ENCODE measurements at places on chromosomes 6 and 20.

- no peak for DNase-seq
Observed at GRCh38 chr6:45741437-45742171, 274.1 kb downstream of the CLIC5 start.

GRCh38 chr6:15263780-15264374 lies 18.0 kb downstream of the JARID2 start:
- no peak for DNase-seq

DNA sequence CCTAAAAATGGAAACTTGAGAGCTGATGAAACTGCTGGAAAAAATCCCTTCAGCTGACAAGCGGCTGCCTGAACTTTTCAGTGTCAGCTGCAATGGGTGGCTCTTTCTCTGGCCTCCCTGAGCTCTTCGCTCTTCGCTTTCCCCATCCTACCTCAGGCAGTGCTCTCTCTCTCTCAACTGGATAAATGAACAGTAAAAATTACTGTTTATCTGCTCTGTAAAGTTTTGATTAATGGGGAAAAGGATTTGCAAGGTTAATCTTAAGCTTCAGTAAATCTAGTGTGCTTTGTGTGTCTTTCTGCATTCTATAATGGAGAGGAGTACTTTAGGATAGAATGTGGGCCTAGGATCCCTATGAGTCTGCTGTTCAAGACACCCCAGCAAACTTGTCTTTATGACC lies 35.1 kb downstream of the TMEM14A start:
- DNase-seq: no peak

DNA sequence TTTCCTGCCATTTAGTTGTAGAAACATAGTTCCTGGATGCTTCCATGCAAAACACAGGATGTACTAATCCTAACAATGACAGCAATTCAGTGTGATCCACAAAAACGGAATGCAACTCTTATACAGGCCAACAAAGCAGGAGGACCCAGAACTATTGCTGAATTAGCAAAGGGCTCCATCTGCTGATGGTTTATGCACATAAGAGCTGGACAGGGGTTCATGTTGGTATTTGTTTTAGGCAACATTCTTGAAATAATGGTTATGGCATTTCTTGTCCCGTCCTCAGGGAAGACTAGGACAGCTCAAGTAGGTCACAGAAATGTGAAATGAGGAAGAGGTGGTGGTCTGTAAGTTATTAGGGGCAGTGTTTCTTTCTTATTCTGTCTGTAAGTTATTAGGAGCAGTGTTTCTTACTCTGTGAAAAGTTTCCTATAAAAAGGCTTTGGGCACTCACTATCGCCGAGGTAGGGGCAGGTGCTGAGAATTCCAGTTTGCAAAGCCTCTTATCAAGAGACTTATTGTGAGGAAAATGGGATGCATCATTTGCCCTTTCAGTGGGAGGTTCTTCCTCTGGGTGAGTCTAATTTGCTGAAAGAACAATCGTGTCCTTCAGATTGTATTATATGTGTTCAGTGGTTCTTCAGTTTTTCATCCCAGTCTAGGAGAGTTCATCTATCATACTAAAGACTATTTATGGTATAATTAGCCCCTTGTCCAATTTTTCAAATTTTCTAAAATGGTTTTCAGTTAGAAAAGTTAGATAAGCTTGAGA lies 171.1 kb downstream of the MCHR2 start:
- peak; percentile 12 for DNase-seq

DNA sequence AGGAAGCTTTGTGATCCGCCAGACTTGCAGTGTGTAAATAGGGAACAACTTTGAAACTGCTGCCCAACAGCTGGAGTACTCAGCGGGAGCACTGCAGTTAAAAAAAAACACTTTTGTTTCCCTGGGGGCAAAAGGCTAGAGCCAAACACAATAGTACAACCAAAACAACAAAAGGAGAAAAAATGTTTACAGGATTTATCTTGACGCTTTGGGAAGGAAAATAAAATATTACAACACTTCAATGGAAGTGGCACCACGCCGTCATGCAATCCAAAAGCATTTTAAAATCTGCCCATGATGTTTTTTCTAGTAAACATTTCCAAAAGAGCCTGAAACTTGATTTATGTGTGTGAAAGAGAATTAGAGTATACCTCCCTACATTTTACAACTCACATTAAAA lies 26.0 kb downstream of the PTPRK start:
- peak; percentile 69 for DNase-seq

- DNase-seq: peak; percentile 85
Observed at GRCh38 chr6:134379076-134379475, 61.2 kb upstream of the SGK1 start.

GRCh38 chr6:14476793-14477531 lies 359.4 kb downstream of the CD83 start:
- no peak for DNase-seq

DNA sequence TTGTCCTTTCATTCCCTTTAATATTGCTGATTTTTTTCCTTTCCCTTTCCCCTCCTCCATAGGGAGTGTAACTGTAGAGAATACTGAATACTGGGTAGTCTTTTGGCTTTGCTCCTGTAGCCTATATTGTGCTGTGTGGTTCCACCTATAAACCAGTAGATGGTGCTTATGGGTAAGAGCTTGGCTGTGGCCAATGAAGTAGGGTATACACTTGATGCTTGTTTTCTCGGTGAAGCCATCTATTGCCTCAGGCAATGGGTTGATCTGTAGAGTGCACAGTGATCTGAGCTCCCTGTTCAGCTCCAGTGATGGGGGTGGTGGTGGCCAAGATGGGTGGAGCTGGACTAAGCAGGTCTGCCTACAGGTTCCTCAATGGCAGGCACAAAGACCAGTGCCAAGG lies 203.3 kb upstream of the IMPG1 start:
- peak; percentile 52 for DNase-seq

DNA sequence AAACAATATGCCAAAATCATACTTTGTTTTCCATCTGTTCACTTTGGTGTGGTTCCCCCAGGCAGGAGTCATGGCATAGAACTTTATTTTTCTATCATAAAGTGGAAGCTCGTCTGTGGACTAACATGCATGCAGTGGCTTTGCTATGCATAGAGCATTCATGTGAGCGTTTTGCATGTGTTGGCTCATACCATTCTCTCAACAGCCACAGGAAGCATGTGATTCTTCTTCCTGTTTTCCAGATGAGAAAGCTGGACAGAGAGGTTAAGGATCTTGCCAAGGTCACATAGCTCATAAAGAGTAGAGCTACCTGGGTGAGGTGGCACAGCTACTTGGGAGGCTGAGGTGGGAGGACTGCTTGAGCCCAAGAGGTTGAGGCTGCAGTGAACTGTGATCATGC lies 123.4 kb upstream of the HDGFL1 start:
- no peak for DNase-seq

GRCh38 chr20:14666696-14667095 lies 329.3 kb upstream of the FLRT3 start:
- no peak for DNase-seq

GRCh38 chr6:157571269-157571668 lies 190.3 kb downstream of the ZDHHC14 start:
- DNase-seq: no peak

DNA sequence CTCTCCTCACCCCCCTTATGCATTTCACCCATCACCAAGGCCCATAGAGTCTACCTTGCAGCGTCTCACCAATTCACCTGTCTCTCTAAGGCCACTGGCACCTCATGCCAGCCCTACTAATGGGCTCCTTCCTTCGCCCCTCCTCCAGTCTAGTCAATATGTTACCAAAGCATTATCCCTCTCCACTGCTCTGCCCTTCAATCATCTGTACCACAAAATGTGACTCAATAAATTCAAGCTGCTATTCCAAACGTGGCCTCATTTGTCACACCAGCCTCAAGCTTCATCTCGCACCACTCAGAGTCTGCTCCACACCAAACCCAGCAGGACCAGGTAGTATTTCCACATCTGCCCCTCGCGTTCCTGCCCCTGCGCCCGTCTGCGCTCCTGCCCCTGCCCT lies 21.8 kb upstream of the RPS6KA2 start:
- no peak for DNase-seq

DNA sequence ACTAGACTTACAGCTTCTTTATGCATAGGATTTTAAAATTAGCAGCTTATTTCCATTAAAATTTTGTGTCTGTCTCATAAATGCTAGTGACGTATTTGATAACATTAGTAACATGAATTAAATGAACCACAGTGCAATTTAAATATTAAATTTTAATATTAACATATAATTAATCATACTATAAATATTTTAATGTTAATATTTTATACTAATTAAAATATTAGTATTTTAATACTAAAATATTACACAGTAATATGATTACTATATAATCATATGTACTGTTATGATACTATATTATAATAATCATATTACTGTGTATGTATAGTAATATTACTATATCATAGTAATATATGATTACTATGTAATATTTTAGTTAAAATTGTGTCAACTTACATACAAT lies 73.7 kb downstream of the CHD6 start:
- DNase-seq: no peak

- DNase-seq: no peak
Observed at GRCh38 chr20:37243937-37244571, 17.6 kb downstream of the GHRH start.

- DNase-seq: peak; percentile 19
Observed at GRCh38 chr6:168117942-168118341, 38.9 kb upstream of the FRMD1 start.

DNA sequence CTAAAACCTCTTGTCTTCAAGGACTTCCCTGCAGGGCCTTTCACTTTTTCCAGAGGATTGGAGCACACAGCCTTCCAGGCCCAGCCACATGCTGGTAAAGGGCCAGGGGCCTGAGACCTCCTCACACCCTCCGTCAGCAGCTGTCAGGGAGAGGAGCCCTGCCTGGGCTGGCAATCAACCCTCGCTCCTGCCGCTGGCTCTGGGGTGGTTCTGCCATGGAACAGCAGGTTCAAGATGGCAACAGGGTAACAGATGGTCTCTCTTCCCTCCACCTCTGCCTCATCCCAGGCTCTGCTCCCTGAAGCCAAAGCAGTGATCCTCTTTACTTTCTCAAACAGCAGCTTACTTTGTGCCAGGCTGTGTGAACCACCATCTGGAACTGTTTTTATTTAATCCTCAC lies 23.8 kb downstream of the PCNA start:
- DNase-seq: no peak

GRCh38 chr6:36926708-36927513 lies 27.6 kb upstream of the PI16 start:
- no peak for DNase-seq

DNA sequence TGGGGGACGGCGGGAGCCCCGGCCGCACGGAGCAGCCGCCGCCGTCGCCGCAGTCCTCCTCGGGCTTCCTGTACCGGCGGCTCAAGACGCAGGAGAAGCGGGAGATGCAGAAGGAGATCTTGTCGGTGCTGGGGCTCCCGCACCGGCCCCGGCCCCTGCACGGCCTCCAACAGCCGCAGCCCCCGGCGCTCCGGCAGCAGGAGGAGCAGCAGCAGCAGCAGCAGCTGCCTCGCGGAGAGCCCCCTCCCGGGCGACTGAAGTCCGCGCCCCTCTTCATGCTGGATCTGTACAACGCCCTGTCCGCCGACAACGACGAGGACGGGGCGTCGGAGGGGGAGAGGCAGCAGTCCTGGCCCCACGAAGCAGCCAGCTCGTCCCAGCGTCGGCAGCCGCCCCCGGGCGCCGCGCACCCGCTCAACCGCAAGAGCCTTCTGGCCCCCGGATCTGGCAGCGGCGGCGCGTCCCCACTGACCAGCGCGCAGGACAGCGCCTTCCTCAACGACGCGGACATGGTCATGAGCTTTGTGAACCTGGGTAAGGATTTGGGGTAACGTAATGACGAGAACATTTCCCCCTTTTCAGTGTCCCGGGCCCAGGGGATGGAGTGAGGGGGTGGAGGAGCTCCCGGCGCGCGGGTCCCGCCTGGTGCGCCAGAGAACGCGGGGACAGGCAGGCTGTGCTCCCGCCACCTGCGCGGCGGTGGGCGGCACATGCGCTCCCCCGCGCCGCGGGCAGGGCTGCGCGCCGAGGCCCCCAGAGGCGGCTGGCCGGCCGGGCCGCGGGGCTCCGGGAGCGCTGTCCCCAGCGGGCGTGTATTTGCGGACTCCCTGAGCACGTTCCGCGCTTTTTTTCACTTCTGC lies 1.4 kb downstream of the BMP6 start:
- DNase-seq: peak; percentile 63

DNA sequence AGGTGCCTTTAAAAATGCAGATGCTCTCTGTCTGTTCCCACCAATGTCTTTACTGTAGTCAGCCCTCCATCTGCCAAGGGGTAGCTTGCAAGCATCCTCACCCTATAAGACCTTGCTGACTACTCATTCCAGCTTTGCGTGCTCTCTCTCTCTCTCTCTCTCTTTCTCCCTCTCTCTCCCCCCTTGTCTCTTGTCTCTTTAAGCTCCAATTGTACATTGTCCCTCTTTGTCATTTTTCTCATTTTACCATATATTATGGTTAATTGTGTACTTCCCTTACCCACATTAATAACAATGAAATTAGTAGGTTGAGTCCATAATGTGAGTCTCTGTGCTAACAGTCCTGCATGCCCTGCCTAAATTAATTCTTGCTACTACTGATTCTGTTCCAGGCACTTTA lies 350.2 kb upstream of the CDH4 start:
- no peak for DNase-seq

GRCh38 chr6:169194737-169195136 lies 58.9 kb downstream of the THBS2 start:
- DNase-seq: no peak

- no peak for DNase-seq
Observed at GRCh38 chr20:16036331-16036730, 536.9 kb downstream of the KIF16B start.

DNA sequence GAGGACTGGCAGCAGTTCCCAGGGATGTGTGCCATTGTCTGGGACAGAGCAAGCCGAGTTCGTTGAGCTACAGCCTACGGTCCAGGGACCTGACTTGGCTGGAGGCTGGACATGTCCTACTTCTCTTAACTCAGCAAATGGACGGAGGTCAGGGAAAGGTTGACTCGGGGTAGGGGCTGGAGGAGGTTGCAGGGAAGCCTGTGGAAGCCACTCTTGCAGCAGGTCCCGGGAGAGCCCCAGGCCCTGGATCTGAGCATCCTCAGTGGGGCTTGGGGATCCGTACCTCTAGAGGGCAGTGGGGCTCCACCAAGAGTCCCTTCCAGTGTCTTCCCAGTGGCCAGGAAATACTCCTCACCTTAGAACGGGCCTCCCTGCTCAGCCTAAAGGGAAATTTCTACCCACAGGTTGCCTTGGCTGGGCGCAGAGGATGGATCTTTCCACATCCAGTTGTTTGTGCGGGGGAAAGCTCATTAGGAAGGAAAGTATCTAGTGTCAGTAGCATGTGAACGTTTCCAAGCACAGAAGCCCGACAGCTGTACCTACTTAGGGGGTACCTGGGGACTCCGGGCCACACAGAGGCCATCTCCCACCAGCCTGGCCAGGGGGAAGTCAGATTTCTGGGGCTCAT lies 170.2 kb downstream of the NFATC2 start:
- DNase-seq: peak; percentile 87

DNA sequence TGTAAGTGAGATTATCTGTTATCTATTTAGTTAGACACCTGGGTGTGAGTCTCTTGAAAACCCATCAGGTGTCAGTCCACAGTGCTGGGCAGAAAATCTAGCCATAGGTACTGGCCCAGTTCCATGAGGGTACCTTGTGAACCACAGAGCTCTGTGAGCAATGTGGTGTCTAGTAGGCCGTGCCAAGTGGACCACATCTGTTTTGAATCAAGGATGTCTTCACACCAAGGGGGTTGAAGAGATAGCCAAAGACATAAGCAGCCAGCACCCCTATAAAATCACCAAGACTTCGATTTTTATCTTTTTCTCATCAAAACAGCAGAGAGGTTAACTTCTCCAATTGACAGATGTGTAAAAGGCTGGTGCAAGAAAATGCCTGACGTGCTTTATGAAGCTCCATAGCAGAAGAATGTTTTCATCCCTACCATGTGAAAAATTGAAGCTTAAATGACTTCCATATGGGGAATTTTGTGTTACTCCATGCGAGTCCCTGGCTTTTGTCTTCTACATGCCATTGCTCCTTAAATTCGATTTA lies 368.7 kb downstream of the HAO1 start:
- DNase-seq: no peak

GRCh38 chr20:11686820-11687543 lies 230.7 kb upstream of the BTBD3 start:
- DNase-seq: peak; percentile 39
